ENCODE measurements at places on chromosomes 1 and 21. TPM values are rescaled to one million over a fixed set of nuclear protein-coding genes. Genes with fewer than 3 reads are reported as not detected.

DNA sequence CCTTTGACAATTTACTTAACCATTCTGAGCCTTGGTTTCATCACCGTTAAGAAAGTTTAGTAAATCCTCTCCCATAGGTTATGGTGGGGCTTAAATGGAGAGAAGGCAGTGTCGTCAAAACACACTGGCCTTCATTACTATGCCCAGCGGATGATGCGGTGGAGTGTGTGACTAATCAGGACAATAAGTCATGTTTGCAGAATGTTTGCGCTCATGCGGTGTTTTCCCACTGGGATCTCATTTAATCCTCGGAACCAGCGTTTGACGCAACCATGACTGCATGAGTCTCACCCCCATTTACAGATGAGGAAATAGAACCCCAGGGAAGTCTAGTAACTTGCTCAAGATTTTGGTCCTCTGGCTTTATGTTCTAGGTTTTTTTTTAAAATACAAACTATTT is 17.5 kb downstream of the SLC26A9 start:
- H3K4me3 ChIP-seq: no peak overlapping the region
- no peak for DNase-seq
- no peaks in the 10 kb centered on the region for H3K27me3 ChIP-seq
- no peaks in the 10 kb centered on the region for H3K36me3 ChIP-seq
- H3K4me1 ChIP-seq: no peaks in the 10 kb centered on the region

DNA sequence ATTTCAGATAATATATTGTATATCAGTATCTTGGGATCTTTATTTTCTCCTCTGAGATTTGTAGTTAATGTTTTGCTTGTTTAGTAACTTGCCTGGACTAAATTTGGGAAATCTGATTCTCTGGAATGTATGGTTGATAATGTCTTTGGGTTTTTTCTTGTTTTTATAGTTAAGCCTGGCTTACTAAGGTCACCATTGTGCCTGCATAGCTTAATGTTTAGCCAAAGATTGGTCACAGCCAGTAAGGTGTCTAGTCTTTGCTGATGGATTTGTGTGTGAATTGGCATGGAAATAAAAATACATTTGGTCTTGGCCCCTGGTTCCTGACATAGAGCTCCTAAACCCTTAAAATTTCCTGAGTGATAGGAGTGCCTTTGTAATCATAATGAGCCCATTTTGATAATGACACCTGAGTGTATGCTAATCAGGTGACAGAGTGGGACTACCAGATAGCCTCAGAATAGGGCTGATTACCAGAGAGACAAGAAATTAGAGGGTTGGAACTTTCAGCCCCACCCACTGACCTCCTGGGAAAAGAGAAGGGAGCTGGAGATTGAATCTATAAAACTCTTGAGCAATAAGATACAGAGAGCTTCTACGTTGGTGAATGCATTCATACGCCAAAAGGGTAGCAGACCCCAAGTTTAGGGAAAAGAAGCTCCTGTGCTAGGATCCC is 47.9 kb upstream of the NUF2 start:
- no peak overlapping the region for H3K4me3 ChIP-seq
- no peaks in the 10 kb centered on the region for H3K4me1 ChIP-seq
- no peak for DNase-seq
- no peak overlapping the region for H3K27ac ChIP-seq
- no peaks in the 10 kb centered on the region for H3K36me3 ChIP-seq

DNA sequence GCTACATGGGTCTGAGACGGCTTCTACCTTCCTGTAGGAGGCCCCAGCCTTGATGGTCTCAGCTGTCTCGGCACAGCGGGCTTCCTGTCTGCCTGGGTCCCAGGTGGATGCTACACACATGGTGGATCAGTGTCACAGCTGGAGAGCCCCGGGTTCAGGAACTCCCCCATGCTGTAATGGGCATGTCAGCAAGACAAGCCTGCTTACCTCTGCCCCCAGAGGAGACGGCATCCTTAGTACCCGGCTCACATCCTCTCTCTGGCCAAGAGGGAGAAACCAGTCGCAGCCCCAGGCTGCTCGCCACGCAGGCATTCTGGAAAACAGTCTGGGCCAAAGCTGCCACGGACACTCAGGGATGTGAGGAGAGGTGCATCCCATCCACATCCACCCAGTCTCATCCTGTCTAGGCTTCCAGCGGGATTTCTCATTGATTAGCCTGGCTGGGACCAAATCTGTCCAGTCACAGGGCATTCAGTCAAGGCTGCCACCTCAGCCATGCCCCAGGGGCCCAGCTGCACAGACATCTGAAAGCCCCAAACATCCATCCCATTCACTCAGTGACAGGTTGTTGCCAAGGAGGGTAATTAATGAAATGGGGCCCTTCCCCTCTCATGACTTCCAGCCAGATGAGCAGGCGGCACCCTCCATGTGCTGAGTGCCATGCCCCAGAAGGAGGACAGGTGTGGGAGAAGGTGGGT is 10.5 kb downstream of the SNAP47 start:
- no peak overlapping the region for H3K27ac ChIP-seq
- H3K4me3 ChIP-seq: no peak overlapping the region
- peaks cover 3% of the 10 kb centered on the region for H3K4me1 ChIP-seq
- no peaks in the 10 kb centered on the region for H3K27me3 ChIP-seq
- H3K36me3 ChIP-seq: no peaks in the 10 kb centered on the region
- no peak for DNase-seq

- DNase-seq: no peak
- no peaks in the 10 kb centered on the region for H3K4me1 ChIP-seq
- H3K27me3 ChIP-seq: no peaks in the 10 kb centered on the region
Observed at GRCh38 chr21:39568361-39568760, 44.4 kb upstream of the B3GALT5 start.

GRCh38 chr1:217506878-217507277 is 124.0 kb downstream of the GPATCH2 start:
- no peak overlapping the region for H3K4me3 ChIP-seq
- H3K27me3 ChIP-seq: no peaks in the 10 kb centered on the region
- no peak for DNase-seq
- H3K36me3 ChIP-seq: no peaks in the 10 kb centered on the region

DNA sequence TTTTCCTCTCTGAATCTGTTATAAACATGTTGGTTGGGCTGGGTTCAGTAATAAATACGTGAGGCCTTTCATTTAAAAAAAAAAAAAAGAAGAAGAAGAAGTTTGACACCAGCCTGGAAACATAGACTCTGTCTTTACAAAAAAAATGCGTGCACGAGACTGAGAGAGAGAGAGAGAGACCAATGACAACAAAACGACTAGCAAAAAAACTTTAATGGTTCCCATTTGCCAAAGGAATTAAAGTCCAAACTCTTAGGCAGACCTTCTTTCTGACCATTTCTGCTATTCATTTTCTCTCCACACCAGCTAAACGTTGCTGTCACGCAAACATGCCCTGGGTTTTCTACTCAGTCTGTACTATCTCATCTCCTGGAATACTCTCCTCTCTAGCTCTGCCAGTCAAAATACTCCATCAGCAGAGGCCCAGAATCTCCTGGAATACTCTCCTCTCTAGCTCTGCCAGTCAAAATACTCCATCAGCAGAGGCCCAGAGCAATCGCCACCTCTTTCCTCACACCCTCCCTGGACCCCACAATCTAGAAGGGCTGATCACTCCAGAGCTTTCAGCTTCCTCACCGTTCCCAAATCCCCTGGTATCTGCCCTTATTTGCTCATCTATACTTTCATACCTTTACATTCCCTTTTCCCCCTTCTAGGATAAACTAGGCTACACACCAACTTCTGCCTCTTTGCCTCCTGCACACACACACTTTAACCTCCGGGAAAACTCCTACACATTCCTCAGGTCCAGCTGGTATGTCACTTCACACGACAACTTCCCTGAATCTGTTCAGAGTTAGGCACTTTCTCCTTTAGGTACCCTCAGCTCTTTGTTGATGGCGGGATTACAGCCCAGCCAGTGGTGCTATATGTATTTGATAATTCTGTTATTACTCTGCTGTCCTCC is 100.0 kb downstream of the CDC7 start:
- H3K36me3 ChIP-seq: no peaks in the 10 kb centered on the region
- H3K4me1 ChIP-seq: no peaks in the 10 kb centered on the region
- no peak for DNase-seq
- H3K27ac ChIP-seq: no peak overlapping the region

GRCh38 chr1:212162635-212163034 is 122.6 kb upstream of the PPP2R5A start:
- H3K27ac ChIP-seq: no peak overlapping the region
- H3K4me1 ChIP-seq: peaks cover 16% of the 10 kb centered on the region
- no peaks in the 10 kb centered on the region for H3K27me3 ChIP-seq
- no peak overlapping the region for H3K4me3 ChIP-seq
- no peaks in the 10 kb centered on the region for H3K36me3 ChIP-seq

- no peak for DNase-seq
- no peaks in the 10 kb centered on the region for H3K36me3 ChIP-seq
- no peak overlapping the region for H3K4me3 ChIP-seq
- no peaks in the 10 kb centered on the region for H3K4me1 ChIP-seq
- no peak overlapping the region for H3K27ac ChIP-seq
Observed at GRCh38 chr1:118158924-118159323, 26.1 kb downstream of the SPAG17 start.

- no peaks in the 10 kb centered on the region for H3K36me3 ChIP-seq
- no peak overlapping the region for H3K27ac ChIP-seq
- H3K27me3 ChIP-seq: no peaks in the 10 kb centered on the region
- no peak overlapping the region for H3K4me3 ChIP-seq
Observed at GRCh38 chr1:214233856-214234634, 46.9 kb upstream of the SMYD2 start.

GRCh38 chr1:160610569-160611242 is 31.4 kb upstream of the CD84 start:
- no peaks in the 10 kb centered on the region for H3K36me3 ChIP-seq
- no peak overlapping the region for H3K4me3 ChIP-seq
- no peak for DNase-seq

- H3K4me3 ChIP-seq: no peak overlapping the region
- H3K4me1 ChIP-seq: no peaks in the 10 kb centered on the region
- no peaks in the 10 kb centered on the region for H3K36me3 ChIP-seq
- no peaks in the 10 kb centered on the region for H3K27me3 ChIP-seq
Observed at GRCh38 chr1:193971595-193971994, 785.2 kb upstream of the B3GALT2 start.

DNA sequence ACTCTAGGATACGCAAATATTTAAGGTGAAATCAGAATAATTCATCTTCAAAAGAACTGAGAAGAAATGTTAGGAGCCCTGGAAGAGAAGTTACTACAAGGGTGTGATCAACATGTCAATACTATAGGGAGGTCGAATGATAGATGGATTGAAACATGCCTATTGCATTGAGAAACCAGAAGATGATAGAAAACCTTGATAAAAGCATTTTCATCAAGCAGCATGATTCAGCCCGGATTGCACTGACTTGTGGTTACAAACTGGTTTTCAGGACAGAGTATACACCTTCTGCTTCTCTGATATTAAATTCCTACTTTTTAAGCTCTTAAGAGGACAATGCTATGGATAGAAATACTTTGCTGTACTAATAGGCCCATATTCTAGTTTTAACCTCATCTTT is 164.2 kb downstream of the FMN2 start:
- H3K4me1 ChIP-seq: no peaks in the 10 kb centered on the region
- no peaks in the 10 kb centered on the region for H3K27me3 ChIP-seq
- no peak for DNase-seq
- H3K36me3 ChIP-seq: no peaks in the 10 kb centered on the region
- no peak overlapping the region for H3K4me3 ChIP-seq

- no peak for DNase-seq
- no peaks in the 10 kb centered on the region for H3K4me1 ChIP-seq
- peaks cover 23% of the 10 kb centered on the region for H3K36me3 ChIP-seq
- H3K27ac ChIP-seq: no peak overlapping the region
- no peak overlapping the region for H3K4me3 ChIP-seq
Observed at GRCh38 chr1:11842154-11843041, 5.2 kb downstream of the NPPA start.

DNA sequence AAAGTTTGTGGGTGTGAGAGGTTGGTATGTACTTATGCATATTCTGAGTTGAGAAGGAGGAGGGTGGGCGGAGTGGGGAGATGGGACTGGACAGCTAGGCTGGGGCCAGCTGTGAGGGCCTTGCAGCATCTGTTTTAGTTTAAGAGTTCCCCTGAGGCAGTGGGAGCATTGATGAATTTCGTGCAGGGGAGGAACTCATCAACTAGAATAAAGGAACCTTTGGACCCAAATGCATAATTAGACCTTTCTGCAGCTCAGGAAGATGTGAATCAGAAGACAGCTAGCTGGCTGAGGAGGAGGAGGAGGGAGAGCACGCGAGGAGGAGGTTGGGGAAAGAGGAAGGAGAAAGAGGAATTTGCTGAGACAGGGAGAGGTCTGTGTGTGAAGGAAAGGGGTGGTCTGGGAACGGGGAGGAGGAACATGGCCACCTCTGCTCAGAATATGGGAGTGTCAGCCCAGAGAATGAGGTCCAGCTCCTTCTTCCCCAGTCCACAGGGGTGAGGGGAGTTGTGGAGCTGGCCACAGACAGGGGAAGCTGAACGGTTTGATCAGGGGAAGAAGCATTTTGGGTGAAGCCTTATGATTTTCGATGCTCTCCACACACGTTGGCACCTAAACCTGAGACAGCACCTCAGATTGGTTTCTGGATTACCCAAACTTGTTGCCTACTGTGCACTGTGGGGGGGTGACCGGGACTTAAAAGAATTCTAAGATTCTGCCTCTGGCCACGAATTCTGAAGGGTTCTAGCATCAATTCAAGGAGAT is 27.7 kb downstream of the MYOG start:
- no peaks in the 10 kb centered on the region for H3K4me1 ChIP-seq
- no peak for DNase-seq
- H3K36me3 ChIP-seq: no peaks in the 10 kb centered on the region

PDPN gene
- total RNA-seq: 16.9 TPM

VHLL gene
- not detected for total RNA-seq

OPRD1 gene
- total RNA-seq: not detected

CFAP107 gene
- total RNA-seq: not detected
